ENCODE measurements at places on chromosomes 1 and 21. TPM values are rescaled to one million over a fixed set of nuclear protein-coding genes. Genes with fewer than 3 reads are reported as not detected.
A peak's percentile ranks its signal among the peaks of the same experiment; 100 is the strongest.

GRCh38 chr1:103937763-103938357 lies 188.2 kb downstream of the AMY1C start:
- peaks cover 9% of the 10 kb centered on the region for H3K27me3 ChIP-seq
- H3K4me1 ChIP-seq: no peaks in the 10 kb centered on the region
- no peak overlapping the region for H3K27ac ChIP-seq
- H3K36me3 ChIP-seq: no peaks in the 10 kb centered on the region
- DNase-seq: no peak

DNA sequence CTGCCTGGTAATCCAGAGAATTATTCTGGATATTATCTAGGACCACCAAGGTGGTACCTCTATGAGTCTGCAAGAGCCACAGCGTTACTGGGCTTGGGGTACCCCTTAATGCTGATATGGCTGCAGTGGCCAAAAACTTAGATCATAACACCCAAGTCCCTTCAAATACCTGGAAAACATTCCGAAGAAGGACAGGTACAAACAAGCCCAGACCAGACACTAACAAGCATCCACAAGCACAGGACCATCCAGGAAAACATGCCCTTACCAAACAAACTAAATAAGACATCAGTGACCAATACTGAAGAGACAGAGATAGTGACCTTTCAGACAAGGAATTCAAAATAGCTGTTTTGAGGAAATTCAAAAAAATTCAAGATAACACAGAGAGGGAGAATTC lies 2.9 kb downstream of the C1orf105 start:
- H3K36me3 ChIP-seq: no peaks in the 10 kb centered on the region
- H3K27me3 ChIP-seq: no peaks in the 10 kb centered on the region
- no peak overlapping the region for H3K27ac ChIP-seq
- H3K4me3 ChIP-seq: no peak overlapping the region

DNA sequence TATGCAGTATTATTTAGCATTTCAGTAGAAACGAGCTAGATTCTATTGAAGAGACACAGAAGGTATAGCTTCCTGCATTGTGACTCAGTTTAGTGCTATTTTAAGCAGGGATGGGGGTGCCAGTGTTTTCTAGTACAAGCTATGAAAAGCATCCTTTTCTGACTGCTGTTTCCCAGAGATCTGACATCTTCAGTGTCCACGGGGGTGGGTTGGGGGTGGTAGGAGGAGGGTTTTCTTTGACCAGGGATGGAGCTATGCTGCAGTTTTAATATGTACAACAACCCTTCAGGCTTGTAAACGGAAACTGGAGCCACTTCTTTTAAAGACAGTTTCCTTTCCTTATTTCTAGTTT lies 2.7 kb upstream of the NEGR1 start:
- no peaks in the 10 kb centered on the region for H3K36me3 ChIP-seq
- no peak overlapping the region for H3K4me3 ChIP-seq

- H3K36me3 ChIP-seq: no peaks in the 10 kb centered on the region
- no peak for DNase-seq
- H3K4me3 ChIP-seq: no peak overlapping the region
- H3K27me3 ChIP-seq: no peaks in the 10 kb centered on the region
- no peak overlapping the region for H3K27ac ChIP-seq
- peaks cover 4% of the 10 kb centered on the region for H3K4me1 ChIP-seq
Observed at GRCh38 chr1:89780721-89781120, 40.1 kb upstream of the LRRC8D start.

DNA sequence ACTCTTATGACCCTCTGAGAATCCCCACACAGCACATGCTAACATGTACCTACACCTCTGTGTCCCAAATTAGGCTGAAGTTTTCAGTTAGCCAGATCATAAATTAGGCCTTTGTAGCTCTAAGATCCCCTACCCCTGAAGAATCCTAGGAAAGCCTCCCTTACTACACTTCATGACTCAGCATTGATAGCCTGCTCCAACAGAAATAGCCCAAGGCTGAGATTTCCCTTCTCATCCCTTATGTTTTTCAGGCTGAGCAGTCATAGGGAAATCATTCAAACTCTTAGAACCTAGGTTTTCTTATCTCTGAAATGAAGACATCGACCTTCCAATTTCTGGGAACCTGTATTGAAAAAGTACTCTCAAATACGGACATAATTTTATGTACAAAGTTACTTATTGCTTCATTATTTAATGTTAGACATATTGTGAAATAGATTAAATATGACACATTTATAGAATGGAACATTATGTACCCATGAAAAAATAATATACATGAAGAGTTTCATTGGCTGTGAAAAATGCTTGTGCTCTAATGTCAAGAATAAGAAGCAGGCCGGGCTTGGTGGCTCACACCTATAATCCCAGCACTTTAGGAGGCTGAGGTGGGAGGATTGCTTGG lies 122.4 kb upstream of the UBE2U start:
- no peaks in the 10 kb centered on the region for H3K36me3 ChIP-seq
- H3K27ac ChIP-seq: no peak overlapping the region
- no peak for DNase-seq
- no peak overlapping the region for H3K4me3 ChIP-seq
- no peaks in the 10 kb centered on the region for H3K27me3 ChIP-seq

The TRABD2B gene
- total RNA-seq: 0.49 TPM

The ARHGAP30 gene
- not detected for total RNA-seq

DNA sequence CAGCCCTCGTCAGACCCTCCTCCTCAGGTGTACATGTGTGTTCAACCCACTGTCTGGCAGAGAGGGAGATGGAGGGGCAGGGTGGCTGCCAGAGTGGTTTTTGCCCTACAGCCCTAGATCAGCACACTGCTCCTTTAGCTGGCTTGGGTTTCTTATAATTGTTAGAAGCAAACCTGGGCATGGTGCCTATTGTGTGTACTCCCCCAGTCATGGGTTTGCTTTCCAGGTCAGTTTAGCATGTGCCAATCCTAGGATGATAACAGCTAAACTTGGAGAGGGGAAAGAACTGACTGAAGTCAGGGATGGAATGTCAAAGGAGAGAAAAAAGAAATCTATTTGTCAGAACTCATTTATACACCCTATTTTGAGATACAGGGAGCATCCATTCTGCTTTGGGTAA lies 63.3 kb downstream of the UCK2 start:
- DNase-seq: no peak
- peaks cover 17% of the 10 kb centered on the region for H3K36me3 ChIP-seq
- no peak overlapping the region for H3K4me3 ChIP-seq
- H3K27ac ChIP-seq: no peak overlapping the region
- no peaks in the 10 kb centered on the region for H3K27me3 ChIP-seq

GRCh38 chr1:197838836-197839235 lies 63.6 kb upstream of the DENND1B start:
- no peaks in the 10 kb centered on the region for H3K27me3 ChIP-seq
- no peak overlapping the region for H3K27ac ChIP-seq
- no peak overlapping the region for H3K4me3 ChIP-seq
- no peak for DNase-seq

GRCh38 chr1:20164694-20165202 lies 21.1 kb upstream of the UBXN10 start:
- H3K4me1 ChIP-seq: no peaks in the 10 kb centered on the region
- no peak for DNase-seq

DNA sequence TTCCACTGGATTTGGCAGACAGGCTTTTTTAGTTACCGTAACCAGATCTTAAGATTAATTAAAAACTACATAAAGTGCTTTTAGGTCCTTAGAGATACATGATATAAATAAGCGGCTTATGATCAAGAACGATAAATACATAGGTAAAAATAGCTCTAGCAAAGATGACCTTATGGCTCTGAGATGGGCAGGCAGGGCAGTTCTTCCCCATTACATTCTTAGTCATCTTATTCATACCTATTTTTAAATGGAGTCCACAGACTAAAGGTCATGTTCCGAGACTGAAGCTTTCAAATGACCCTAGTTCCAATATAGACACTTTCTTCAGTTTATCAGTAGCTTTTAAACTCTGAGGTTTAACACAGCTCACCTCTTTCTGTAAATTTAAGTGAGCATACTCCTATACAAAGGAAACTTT lies 4.3 kb downstream of the MCL1 start:
- peaks cover 54% of the 10 kb centered on the region for H3K4me1 ChIP-seq
- peak overlapping the region; percentile 98 for H3K4me3 ChIP-seq
- H3K27ac ChIP-seq: no peak overlapping the region
- peaks cover 52% of the 10 kb centered on the region for H3K36me3 ChIP-seq

- no peak for DNase-seq
- H3K36me3 ChIP-seq: no peaks in the 10 kb centered on the region
- H3K4me1 ChIP-seq: peaks cover 11% of the 10 kb centered on the region
- no peaks in the 10 kb centered on the region for H3K27me3 ChIP-seq
- H3K27ac ChIP-seq: peak overlapping the region; percentile 84
- H3K4me3 ChIP-seq: no peak overlapping the region
Observed at GRCh38 chr1:227938911-227939790, 8.6 kb downstream of the WNT9A start.

DNA sequence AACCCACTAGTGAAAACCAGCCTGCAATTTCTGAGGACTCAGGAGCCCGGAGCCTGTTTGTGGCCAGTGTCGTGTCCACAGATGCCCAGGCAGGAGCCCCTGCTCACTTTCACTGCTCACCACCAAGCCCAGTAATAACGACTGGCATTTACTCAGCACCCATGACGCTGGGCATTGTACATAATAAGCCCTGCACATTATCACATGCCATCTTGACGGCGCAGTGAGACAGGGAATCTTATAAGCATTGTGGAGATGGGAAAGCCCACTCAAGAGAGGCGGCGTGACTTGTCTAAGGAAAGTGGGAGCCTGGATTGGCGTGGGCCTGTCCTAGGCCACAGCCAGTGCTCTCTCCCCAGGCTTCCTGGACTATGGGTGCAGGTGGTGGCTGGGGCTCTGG lies 28.8 kb upstream of the PEF1 start:
- DNase-seq: no peak
- peaks cover 8% of the 10 kb centered on the region for H3K4me1 ChIP-seq
- H3K27ac ChIP-seq: no peak overlapping the region
- H3K27me3 ChIP-seq: peaks cover 7% of the 10 kb centered on the region
- H3K36me3 ChIP-seq: no peaks in the 10 kb centered on the region

GRCh38 chr1:47298025-47298699 lies 15.8 kb downstream of the STIL start:
- no peak overlapping the region for H3K27ac ChIP-seq
- H3K27me3 ChIP-seq: no peaks in the 10 kb centered on the region
- peaks cover 10% of the 10 kb centered on the region for H3K36me3 ChIP-seq
- H3K4me3 ChIP-seq: no peak overlapping the region
- no peaks in the 10 kb centered on the region for H3K4me1 ChIP-seq

The SLAMF7 gene
- not detected for total RNA-seq

DNA sequence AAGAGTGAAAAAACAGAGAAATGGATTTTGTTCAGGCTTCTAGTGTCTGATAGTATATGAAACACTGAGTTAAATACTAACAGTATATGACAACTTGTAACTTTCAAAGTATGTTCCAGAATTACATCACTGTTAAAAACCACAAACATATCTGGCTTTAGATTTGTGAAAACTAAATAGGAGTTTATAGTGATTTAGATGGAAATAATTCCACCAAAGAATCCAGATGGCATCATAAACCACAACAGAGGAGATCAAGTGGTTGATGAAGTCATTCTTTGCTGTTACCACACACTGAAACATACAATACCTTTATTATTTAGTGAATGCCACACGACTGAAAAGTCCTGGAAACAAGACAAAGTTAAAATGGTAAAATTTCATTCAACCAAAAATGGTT lies 37.2 kb downstream of the ALG14 start:
- no peak overlapping the region for H3K4me3 ChIP-seq
- no peak overlapping the region for H3K27ac ChIP-seq
- no peaks in the 10 kb centered on the region for H3K4me1 ChIP-seq
- H3K27me3 ChIP-seq: no peaks in the 10 kb centered on the region
- DNase-seq: no peak

DNA sequence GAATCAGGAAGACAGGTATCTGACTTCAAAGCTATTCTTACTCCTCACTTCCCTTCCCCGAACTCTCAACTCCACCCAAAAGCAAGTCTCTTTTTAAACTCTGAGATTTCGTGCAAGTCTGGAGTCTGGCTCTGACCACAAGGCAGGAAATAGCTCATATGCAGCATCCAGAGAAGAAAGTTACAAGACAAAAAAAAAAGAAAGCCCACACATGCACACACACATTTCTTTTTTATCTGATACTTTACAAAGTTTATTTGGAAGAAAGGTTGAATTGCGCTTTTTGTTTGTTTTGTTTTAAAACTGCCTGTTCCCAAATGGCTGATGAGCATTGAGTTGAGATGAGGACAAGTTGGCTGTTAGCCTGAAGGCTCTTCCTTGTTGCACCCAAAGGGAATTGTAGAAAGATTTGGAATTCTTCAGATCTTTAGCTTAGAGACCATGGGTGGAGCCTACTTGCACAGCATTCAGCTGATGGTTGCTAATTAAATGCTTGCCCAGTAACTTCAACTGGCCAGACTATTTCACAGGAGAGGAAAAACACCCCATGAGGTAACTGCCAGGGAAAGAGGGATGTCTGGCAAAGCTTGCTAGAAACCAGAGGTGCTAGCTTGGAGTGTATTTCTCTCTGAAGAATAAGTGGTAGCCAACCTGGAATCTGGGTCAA lies 490.3 kb downstream of the TTLL7 start:
- DNase-seq: no peak
- H3K4me3 ChIP-seq: no peak overlapping the region
- H3K4me1 ChIP-seq: no peaks in the 10 kb centered on the region
- H3K27me3 ChIP-seq: no peaks in the 10 kb centered on the region
- no peaks in the 10 kb centered on the region for H3K36me3 ChIP-seq
